ENCODE measurements at places on chromosomes 12 and 14.
A peak's percentile ranks its signal among the peaks of the same experiment; 100 is the strongest.

GRCh38 chr12:96063046-96063445 lies 27.7 kb upstream of the LTA4H start:
- no peak for DNase-seq

- DNase-seq, result no peak
Measured at GRCh38 chr12:48165089-48165981, 8.0 kb upstream of the ASB8 start.

GRCh38 chr14:51652168-51653078 lies 713 bp downstream of the FRMD6 start:
- DNase-seq, result peak; percentile 75

GRCh38 chr12:5416571-5416970 lies 15.3 kb upstream of the NTF3 start:
- no peak for DNase-seq

GRCh38 chr12:76878099-76878898 lies 520 bp downstream of the CSRP2 start:
- no peak for DNase-seq

DNA sequence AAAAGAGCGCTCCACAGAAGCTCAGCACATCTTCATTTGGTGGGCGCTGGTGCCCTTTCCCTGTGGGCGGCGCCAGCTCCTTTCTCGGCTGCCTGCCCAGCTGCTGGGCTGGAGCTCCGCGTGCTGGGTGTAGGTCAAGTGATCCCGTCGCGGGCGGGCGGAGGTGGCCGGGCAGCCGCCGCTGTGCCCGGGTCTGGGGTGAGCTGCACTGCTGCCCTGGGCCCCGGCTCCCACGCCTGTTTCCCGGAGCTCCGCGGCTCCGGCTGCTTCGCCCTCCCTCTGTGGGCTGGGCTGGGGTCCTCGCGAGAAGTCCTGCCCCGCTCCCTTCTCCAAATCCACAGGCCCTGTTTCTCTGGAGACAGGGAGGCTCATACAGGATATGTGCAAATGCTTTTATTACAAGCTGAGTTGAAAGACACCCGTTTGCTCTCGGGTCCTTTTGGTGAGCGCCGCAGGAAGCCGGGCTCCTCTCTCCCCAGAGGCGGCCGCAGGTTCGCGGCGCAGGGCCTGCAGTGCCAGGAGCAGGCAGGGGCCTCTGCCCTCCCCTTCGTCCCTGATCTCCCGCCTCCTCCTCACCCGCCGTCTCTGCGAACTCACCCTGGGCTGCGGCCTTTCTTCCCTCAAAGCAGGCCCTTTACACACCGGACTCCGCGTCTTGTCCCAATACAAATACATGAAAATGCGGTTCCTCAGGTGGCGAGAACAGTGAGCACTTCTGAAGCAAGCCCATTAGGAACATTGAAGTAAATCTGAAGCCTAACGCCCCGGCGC lies 67.8 kb upstream of the CAPRIN2 start:
- DNase-seq, result peak; percentile 88

- no peak for DNase-seq
Measured at GRCh38 chr14:22313172-22313801, 275.7 kb downstream of the DAD1 start.

- no peak for DNase-seq
Measured at GRCh38 chr14:29028973-29029582, 262.5 kb downstream of the FOXG1 start.

GRCh38 chr12:33602515-33602914 lies 162.9 kb upstream of the SYT10 start:
- DNase-seq, result no peak

GRCh38 chr12:104788840-104789271 lies 169.2 kb downstream of the SLC41A2 start:
- no peak for DNase-seq

- no peak for DNase-seq
Measured at GRCh38 chr12:3012786-3013185, 53.6 kb downstream of the TEAD4 start.

Measured in sciatic nerve (tissue), 2 donors.